HTR-8/SVneo (cell line): ENCODE measurements at places on chromosomes 13 and 19.

DNA sequence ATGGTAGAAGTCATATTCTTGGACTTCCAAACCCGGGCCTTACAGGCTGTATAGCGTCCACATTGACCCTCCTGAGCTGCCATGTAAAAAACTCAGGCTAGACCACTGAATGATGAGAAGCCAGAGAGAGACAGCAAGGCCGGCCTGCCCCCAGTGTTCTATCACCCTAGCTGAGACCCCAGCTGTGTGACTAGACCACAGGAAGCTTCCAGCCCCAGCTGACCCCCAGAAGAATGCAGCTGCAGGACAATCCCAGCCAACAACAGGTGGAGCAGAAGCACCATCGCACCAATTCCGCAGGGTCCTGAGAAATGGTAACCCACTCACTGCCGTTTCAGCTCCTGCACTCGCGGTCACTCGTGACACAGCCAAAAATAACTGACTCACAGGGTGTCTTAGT, 2.9 kb upstream of the ATP11A start:
- no peak for DNase-seq

- no peak for DNase-seq
Observed at GRCh38 chr19:6861683-6862286, 25.6 kb upstream of the ADGRE1 start.

DNA sequence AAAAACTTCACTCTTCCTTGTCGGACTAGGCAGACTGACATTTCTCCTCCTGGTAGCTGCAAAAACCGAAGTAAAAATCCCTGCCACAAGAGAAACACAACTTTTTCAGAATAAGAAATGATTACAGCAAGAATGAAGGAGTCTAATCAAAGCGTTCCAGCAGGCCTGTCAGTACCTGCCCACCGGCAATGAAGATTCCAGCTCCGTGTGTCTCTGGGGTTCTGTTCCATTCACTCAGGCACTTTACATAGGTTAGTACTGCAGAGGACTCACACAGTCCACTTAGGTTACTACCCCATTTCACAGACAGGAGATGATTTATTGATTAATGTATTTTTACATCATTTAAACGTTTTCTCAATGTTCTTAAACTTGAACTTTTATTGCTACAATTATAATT, 275.5 kb downstream of the NHLRC3 start:
- DNase-seq: no peak

DNA sequence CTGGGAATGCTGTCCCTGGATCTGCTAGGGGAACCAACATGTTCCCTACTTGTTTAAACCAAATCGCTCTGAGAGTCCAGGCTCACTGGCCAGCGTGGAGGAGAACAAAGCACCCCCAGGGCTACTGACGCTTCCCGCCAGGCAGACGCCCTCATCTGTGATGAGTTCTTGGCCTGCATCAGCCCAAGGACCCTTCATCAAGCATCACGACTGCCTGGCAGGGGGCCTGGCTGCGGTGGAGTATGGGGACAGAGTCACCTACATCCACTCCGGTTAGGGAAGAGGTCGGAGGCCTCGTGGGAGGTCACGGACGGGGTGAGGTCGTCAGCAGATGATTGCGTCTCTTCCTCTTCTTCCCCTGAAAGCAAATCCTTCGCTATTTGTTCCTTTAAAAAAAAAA, 17.7 kb downstream of the MIER2 start:
- DNase-seq: no peak

- DNase-seq: no peak
Observed at GRCh38 chr13:104411141-104411765, 1345.0 kb upstream of the SLC10A2 start.

DNA sequence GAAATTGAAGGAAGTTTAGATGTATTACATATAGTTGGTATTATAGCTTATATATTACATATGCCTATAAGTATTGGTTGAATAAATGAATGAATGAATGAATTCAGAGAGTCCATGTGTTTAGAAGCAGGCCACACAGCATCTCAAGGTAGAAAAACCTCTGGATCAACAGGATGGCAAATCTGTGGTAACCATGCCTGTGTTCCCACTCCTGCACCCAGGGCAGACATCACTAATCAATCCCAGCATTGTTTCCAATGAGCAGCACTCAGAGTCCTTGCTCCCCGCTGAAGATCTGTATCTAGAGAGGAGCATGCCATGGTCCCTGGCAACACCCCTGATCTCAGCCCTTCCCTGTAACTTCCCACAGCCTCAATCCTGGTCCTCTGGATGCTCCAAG, 944 bp downstream of the CEACAM19 start:
- no peak for DNase-seq

DNA sequence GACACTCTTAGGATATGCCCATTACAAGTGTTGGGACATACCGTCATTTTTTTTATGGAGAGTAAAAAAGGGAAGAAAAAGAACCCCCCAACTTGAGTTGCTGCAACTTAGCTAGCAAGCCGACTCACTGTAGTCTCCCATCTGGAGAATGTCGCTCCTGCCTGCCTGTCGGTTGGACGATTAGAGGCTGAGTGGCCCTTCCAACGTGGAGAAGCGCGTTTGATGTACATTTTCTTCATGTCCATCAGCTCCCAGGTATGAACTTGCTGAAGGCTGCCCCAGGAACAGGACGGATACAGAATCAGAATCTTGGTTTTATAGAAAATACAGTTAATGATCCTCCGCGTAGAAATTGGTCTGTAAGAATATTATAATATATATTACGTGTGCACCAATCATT, 189.0 kb upstream of the SOX1 start:
- DNase-seq: no peak
